ENCODE measurements at places on chromosomes 1 and 21.
A peak's percentile ranks its signal among the peaks of the same experiment; 100 is the strongest.

GRCh38 chr1:182303778-182304177 lies 87.8 kb downstream of the GLUL start:
- peaks cover 19% of the 10 kb centered on the region for H3K4me1 ChIP-seq
- no peaks in the 10 kb centered on the region for H3K27me3 ChIP-seq
- no peaks in the 10 kb centered on the region for H3K36me3 ChIP-seq
- no peak for DNase-seq
- no peak overlapping the region for H3K27ac ChIP-seq

GRCh38 chr1:30427545-30427944 lies 295.8 kb downstream of the MATN1 start:
- peaks cover 39% of the 10 kb centered on the region for H3K27me3 ChIP-seq
- no peak overlapping the region for H3K27ac ChIP-seq
- no peak overlapping the region for H3K4me3 ChIP-seq

- peaks cover 6% of the 10 kb centered on the region for H3K27me3 ChIP-seq
- H3K4me3 ChIP-seq = no peak overlapping the region
- peaks cover 5% of the 10 kb centered on the region for H3K4me1 ChIP-seq
- no peak for DNase-seq
- H3K27ac ChIP-seq = no peak overlapping the region
- peaks cover 3% of the 10 kb centered on the region for H3K36me3 ChIP-seq
These were observed 9.6 kb upstream of the SFT2D2 start for GRCh38 chr1:168216171-168216570.

DNA sequence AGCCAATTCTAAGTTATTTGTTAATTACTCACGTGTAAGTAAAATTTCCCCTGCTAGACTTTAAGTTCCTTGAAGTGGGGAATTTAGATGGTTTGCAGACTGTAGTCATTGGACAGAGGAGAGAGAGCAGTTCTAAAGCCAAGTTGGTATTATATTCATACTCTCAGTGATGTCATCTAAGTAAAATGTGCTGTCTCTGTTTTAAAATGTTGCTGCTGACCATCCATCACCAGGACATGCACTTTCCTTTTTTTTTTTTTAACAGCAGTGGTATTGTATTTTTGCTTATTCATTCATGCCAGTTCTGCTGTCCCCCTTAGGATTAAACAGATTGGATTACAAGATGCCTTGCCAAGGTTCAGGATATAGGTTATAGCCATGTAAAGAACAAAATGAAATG lies 2.3 kb downstream of the TTLL7 start:
- H3K27me3 ChIP-seq = peaks cover 60% of the 10 kb centered on the region
- no peak overlapping the region for H3K4me3 ChIP-seq
- no peak overlapping the region for H3K27ac ChIP-seq
- no peak for DNase-seq
- no peaks in the 10 kb centered on the region for H3K36me3 ChIP-seq

DNA sequence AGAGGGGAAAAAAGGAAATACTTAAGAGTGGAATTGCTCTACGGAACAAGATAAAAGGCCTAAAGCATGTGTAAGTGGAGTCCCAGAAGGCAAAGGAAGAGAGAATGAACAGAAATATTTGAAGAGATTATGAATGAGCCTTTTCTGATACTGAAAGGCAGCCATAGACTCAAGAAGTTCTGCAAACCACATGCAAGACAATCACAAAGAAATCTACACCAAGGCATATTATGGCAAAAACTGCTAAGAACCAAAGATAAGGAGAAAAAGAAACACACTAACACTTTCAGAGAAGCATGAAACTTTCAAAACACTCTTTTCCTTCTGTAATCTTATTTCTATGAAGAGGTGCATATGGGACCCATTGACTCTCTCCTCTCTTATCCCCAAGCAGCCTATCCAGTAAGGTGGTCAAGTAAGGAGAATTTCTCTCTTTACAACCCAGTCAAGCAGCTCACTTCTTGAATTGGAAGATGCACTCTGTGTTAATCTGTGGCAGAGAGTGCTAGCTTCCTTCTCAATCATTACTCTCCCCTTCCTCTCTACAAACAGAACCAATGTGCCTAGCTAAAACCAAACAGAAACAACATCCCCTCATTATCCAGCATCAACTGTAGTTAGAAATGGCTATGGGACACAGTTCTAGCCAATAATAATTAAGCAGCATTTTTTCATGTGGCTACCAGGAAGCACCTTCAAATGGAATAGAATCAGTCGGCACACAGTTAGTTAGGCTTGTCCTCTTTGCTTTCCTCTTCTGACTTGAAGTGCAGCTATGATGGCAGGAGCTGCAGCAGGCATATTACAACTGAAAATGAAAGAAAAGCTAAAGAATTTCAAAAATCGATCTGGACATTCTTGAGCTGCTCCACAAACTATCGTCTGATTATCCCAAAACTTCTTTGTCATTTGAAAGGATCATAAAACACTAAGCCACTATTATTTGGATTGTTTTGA lies 25.9 kb downstream of the KRTAP19-8 start:
- no peaks in the 10 kb centered on the region for H3K27me3 ChIP-seq
- DNase-seq = no peak
- peaks cover 11% of the 10 kb centered on the region for H3K4me1 ChIP-seq
- no peak overlapping the region for H3K4me3 ChIP-seq
- peak overlapping the region; percentile 39 for H3K27ac ChIP-seq

- H3K27me3 ChIP-seq = no peaks in the 10 kb centered on the region
- no peak overlapping the region for H3K4me3 ChIP-seq
- H3K36me3 ChIP-seq = no peaks in the 10 kb centered on the region
- DNase-seq = no peak
- H3K27ac ChIP-seq = no peak overlapping the region
These were observed 50.2 kb upstream of the LHX8 start for GRCh38 chr1:75083848-75084514.

Measured in activated naive CD8-positive, alpha-beta T cell treated with anti-CD3 and anti-CD28 coated beads, Interleukin-2, amount 50 U/mL, for 24 hours (primary cell).